ENCODE measurements at places on chromosomes 5 and 9.

DNA sequence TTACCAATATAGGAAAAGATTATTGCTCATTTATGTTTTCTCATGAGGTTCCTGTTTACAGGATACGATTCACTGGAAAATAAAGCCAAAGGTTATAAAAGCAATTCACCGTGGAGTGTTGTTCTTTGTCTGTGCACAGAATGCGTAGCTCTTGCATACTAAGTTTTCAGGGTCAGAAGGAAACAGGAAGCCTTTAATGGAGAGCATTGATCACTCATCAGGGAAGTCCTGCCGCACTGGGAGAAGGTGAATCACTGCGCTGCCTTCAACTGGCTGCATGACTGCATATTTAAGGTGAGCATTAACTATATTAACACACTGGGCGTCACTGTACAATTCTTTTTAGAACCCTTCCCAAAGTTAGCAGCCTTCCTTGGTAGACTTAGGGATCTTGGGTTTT, 74.1 kb upstream of the SYK start:
- no peak for DNase-seq

DNA sequence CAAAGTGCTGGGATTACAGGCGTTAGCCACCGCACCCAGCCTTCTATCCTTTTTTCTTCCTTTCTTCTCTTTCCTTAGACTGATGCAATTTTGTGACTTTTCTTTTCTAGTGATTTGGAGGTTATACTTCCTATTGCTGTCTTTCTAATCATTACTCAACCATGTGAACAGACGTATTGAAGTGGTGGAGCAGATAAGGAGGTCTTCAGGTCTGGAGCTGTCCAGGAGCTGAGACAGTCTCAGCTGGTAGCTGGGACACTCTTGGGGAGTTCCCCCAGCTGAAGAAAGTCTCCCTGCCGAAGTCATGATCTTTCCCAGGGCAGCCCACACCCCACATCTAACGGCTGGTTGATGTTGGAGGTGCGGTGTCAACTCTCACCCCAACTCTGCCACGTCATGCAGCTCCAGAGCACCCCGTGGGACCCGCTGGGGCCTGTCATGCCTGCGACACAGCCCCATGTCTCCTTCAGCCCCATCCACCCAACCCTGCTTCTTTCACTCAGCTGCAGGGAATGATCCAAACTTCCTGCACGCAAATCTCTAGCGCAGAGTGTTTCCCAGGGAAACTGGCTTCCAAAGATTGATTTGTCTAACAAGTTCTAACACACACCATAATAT, 41.1 kb downstream of the NSUN2 start:
- no peak for DNase-seq

GRCh38 chr9:127574072-127574993, 37.7 kb upstream of the STXBP1 start:
- DNase-seq: no peak

DNA sequence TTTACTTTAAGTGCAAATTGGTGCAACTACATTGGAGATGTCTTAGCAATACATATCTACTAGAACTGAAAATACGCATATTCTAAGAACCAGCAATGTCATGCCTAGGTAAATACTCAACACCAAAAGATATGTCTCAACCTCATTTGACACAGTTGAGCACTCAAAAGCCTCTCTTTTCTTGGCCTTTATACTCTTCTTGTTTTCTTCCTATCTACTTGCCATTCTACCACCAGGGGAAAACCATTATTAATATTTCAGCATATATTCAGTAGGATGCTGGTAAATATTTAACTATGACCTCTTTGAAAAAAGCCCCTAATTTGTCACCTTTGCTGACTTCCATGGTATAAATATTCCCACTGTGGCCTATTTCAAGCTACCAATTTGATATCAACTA, 443.8 kb downstream of the LRRC70 start:
- DNase-seq: no peak

- DNase-seq: no peak
Observed at GRCh38 chr5:160619381-160619780, 197.7 kb downstream of the PTTG1 start.

- DNase-seq: no peak
Observed at GRCh38 chr9:134211811-134212485, 47.6 kb upstream of the RNU6ATAC start.

- DNase-seq: no peak
Observed at GRCh38 chr5:124355928-124356327, 390.5 kb downstream of the ZNF608 start.

- no peak for DNase-seq
Observed at GRCh38 chr9:134840511-134840910, 40.1 kb upstream of the FCN2 start.

GRCh38 chr5:167853421-167853820, 438.0 kb upstream of the WWC1 start:
- DNase-seq: no peak

- no peak for DNase-seq
Observed at GRCh38 chr9:75914002-75914401, 23.5 kb downstream of the PCSK5 start.

- DNase-seq: no peak
Observed at GRCh38 chr5:143562935-143563334, 159.4 kb upstream of the NR3C1 start.

GRCh38 chr5:155633338-155633957, 619.9 kb downstream of the KIF4B start:
- DNase-seq: no peak

DNA sequence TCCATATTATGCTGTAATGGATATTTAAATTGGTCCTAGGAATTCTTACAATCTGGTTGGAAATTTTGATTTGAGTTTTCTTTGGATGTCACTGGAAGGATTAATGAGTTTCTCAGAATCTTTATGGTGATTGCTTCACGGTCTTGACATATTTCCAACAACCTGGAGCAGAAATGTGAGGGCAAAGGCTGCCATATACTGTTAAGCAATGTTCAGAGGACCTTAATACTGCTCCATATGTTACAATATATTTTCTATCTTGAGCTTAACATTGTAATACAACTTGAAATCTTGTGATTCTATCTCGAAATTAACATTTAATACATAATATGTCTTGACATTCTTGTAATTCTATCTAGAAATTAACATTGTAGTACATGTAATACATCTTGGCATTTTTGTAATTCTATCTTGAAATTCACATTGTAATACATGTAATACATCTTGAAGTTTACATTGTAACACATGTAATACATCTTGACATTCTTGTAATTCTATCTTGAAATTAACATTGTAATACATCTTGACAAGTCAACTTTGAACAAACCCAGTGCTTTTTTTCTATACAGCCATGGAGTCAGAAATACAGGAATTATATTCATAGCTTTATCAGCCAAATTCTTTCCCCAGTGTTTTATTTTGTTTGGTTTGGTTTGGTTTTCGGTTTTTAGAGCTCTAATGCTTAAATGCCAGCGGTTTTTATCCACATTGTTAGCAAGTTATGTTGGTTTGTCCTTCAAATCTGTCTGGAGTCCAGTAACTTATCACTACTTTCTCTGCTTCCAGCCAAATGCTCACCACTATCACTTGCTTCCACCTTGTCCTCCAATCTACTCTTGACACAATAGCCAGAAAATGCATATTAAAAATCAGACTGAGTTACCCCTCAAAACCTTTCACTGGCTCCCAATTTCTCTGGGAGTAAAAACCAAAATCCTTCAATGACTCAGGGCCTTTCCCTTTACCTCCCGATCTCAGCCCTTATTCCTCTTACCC, 3.0 kb upstream of the TUT7 start:
- no peak for DNase-seq

GRCh38 chr9:113616621-113617496, 153.3 kb downstream of the RGS3 start:
- DNase-seq: peak; percentile 55

GRCh38 chr5:143877196-143877595, 65.2 kb downstream of the HMHB1 start:
- no peak for DNase-seq

GRCh38 chr5:69115526-69115925, 21.7 kb downstream of the SLC30A5 start:
- DNase-seq: no peak

DNA sequence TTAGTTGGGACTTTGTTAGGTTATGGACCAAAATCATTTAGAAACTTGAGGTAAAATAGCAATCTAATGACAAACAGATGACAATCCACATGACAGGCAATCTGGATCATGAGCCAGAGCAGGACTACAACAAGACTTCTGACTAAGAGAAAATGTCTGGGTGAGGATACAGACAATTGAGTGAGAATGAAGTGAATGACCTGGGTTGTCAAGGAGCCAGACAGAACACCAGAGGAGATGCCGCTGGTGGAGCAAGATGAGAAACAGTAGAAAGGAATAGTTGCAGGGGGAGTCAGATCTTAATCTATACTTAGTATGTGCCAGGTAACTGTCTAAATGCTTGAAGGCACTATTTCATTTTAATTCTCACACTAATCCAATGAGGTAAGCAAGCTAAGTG, 277.8 kb downstream of the PRELID2 start:
- no peak for DNase-seq

DNA sequence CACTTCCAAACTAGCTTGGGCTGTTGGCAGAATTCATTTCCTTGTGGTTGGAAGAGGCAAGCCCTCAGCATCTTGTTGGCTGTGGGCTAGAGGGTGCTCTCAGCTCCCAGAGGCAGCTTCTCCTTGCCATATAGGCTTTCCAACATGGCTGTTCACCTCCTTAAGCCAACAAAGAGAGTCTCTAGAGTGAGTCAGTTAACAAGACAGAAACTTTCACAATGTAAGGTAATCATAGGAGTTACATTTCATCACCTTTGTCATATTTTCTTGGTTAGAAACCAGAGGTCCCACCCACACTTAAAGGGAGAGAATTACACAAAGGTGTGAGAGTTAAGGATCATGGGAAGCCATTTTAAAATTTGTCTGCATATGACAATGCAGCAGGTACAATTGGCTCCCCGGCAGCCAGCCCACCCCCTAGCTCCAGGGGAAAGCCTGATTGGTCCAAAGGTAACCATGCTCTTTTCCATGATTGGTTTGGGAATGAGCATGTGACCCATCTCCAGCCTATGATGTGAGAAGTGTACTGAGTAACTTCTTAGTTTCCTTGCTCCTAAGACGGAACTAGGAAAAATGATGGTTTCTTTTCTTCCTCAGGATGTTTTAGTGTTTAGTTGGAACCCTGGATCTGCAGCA, 109.8 kb upstream of the MSX2 start:
- no peak for DNase-seq

- DNase-seq: no peak
Observed at GRCh38 chr5:131593921-131594320, 41.1 kb downstream of the RAPGEF6 start.

DNA sequence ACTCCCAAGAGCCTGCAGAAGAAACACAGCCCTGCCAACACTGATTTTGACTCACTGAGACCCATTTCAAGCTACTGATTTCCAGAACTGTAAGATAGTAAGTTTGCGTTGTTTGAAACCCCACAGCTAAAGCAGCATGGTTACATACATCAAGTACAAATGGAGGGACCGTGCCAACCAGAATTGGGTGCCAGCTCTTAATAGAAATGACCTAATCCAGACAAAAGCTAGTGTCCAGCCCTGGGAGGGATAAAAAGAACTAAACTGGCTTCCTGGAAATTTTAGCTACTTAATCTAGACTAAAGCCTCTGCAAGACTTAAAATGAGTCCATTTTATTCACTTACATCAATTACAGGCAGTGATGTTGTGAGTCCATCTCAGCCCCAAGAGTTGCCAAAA, 122.6 kb downstream of the ADAMTS12 start:
- DNase-seq: no peak

GRCh38 chr9:18190671-18191374, 283.1 kb upstream of the ADAMTSL1 start:
- no peak for DNase-seq

- no peak for DNase-seq
Observed at GRCh38 chr5:14977058-14977685, 105.6 kb upstream of the ANKH start.

GRCh38 chr9:132241840-132242620, 80.2 kb downstream of the NTNG2 start:
- peak; percentile 79 for DNase-seq

GRCh38 chr9:13716601-13717321, 437.3 kb upstream of the MPDZ start:
- no peak for DNase-seq

- no peak for DNase-seq
Observed at GRCh38 chr5:119049824-119050449, 20.9 kb upstream of the DMXL1 start.

- DNase-seq: no peak
Observed at GRCh38 chr5:10667431-10668057, 93.5 kb downstream of the DAP start.

GRCh38 chr9:136084063-136084944, 10.8 kb downstream of the NACC2 start:
- no peak for DNase-seq

DNA sequence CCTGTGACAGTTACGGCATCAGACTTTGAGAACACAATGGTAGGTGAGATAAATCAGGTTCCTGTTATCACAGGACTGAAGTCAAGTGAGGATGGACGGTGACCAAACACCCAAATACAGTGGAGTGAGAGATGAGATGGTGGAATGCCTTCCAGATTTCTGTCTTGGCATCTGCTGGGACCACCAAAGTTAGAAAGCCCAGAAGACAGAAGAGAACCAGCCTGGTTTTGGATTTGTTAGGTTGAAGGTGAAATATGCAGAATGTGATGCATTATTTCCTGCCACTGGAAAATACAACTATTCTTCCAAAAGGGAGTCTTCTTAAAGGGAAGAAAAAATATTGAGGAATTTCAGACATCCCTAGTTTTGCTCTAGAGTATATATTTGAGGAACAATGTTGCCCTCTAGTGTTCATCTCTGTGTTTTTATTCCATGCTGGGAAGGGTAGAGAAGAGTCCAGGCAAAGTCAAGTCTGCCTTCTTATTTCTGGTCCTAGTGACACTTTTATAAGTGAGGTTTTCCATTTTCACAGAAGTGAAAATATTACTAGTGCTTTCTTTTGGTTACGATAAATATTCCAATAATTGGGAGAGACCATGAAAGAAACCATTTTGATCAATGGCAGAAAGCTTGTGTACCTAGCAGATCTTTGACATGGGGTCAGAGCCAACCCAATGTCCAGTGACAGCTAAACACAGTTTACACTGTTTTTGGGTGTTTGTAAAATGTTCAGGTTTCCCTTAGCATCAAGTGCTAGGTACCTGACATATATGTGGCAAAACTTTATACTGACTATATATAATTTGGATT, 142.3 kb upstream of the ANKH start:
- DNase-seq: no peak

- DNase-seq: no peak
Observed at GRCh38 chr5:16749626-16750025, 132.8 kb upstream of the RETREG1 start.

DNA sequence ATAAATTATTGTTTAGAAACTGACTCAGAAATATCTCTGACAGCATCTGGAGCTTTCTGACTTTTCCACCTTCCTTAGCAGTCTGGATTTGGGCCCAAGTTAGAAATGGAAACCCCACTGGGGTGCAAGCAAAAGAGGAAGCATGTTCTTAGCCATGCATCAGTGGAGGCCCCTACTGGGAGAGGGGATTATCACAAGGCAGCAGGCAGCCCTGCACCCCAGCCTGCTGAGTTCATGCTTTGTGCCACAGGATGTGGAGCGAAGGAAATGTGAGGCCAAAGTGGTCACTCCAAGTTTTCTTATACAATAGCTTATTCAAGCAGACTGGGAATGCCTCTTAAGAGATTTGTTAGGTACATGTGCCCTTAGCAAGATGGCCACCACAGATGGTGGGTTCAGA, 146.5 kb upstream of the TLX3 start:
- DNase-seq: no peak
